ENCODE measurements at places on chromosomes 3 and 15.

- DNase-seq = no peak
These were observed 32.3 kb upstream of the CRTC3 start for GRCh38 chr15:90497376-90497775.

GRCh38 chr15:70497661-70498060, 265.7 kb downstream of the UACA start:
- DNase-seq = no peak

GRCh38 chr3:184523825-184524615, 37.6 kb upstream of the EPHB3 start:
- DNase-seq = no peak

DNA sequence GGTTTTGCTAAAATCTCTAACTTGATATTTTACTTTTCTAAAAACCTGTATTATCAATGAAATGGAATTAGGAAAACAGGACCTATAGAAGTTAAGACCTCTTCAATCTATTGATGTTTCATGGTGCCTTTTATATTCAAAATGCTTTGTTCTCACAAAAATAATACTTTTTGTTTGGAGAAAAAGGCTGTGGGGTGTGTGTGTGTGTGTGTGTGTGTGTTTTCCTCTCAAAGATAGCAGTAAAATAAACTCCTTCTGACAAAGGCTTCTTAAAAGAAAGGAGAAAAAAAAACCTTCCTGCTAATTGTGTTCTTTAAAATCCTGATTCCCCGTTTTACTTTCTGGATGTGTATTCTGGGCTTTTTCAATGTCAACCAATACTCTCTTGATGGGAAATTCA, 54.5 kb downstream of the RBM6 start:
- DNase-seq = no peak

DNA sequence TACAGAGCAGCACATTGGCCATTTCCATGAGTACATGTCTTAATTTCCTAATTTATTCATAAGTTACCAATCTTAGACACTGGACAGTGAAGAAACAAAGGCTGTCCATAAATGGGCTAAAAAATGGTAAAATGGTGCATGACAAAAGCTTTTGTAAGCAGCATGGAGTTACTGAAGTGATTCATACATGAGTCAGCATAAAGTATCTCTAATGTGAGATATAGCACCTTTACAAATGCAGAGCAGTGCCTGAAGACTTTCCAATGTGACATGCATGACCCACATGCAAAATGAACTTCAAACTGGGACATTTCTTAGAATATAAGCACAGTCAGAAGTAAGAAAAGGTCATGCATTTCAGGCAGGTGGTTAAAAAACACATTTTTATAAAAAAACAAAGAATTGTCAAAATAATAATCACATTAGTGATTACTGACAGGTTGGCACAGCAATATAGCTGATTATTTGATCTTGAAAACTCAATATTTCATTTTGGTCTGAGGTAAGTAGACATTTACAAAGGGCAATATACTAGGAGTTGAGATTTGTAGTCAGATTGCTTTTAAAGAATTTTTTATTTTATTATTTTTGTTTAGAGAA, 299.3 kb downstream of the PLCL2 start:
- DNase-seq = no peak

GRCh38 chr3:149018247-149018646, 26.9 kb downstream of the GYG1 start:
- no peak for DNase-seq

- peak; percentile 26 for DNase-seq
These were observed 66.2 kb downstream of the MCTP2 start for GRCh38 chr15:94297558-94297957.

DNA sequence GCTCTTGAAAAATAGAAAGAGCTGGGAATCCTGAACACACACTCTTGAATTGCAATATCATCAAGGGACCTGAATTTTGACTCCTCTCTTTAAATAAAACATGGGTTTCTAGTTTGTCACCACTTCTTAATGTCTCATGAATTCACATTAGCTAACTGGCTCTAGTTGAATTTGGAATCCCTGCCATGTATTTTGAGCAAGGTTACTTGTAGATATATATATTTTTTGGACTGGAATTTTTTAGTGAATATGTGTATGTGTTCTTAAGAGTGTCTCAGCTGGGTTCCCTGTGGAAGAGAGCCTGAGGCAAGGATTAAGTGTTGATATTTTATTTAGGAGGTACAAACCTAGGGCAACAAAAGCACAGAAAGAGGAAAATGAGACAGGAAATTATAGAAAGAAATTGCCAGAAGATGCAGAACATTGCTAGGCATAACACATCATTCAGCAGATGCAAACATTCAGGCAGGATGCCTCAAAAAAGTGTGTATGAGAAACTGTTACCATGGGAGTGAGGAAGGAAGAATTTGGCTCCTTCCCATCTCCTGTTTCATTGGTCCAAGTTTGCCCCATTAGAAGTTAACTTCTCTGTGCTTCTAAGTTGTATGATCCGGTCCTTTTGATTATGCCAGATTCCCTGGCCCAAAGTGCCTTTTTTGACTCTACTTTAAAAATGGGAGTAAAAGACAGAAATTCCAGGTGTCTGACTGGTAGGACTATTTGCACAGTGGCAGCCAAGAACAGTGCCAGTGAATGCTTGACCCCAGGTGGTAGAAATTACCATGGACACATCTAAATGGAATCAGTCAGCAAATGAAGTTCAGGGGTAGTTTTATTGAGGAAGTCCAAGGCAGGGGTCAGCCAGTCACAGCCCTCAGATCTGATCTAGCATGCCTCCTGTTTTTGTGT, 253.7 kb upstream of the TGFBR2 start:
- DNase-seq = no peak

GRCh38 chr3:164208048-164208447, 870.2 kb downstream of the SI start:
- no peak for DNase-seq

Data from CD4-positive, CD25-positive, alpha-beta regulatory T cell (primary cell).